Fibroblast of the conjunctiva (primary cell): ENCODE measurements at places on chromosomes 5 and 9.
A peak's percentile ranks its signal among the peaks of the same experiment; 100 is the strongest.

DNA sequence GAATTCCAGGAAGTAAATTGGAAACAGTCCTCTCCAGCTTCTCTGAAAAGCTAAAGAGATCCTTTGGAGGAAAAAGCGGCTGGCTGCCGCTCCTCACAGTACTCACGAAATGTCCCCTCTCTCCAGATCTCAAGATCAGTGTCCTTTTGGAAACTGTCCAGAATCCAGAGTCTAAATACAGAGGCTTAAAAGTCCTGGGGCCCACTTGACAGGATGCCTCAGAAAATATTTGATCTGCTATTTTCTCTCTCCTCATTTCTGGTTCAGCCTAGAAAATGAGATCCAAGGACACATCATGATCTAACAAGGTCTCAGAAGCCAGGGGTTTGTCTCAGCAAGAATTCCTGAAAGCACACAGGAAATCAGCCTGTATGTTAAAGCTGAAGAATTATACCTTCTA, 7.2 kb downstream of the C1QTNF2 start:
- DNase-seq: no peak

DNA sequence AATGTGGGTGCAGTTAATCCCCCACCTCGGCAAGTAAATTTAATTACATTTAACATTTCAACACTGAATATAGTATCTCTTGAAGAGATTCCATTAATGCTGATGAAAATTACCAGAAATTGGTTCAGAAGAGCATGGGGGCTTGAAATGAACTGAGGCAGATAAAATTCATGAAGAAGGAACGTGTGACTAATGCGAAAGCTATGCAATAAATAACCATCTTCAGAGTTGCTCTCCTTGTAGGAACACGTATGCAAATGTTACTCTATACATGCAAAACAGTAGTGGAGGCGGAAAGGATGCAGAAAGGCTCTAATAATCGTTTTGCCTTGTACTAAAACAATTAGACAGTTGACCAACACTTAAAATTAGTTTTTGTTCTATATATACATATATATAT, 320.2 kb downstream of the CTNND2 start:
- DNase-seq: no peak

- DNase-seq: peak; percentile 79
Observed at GRCh38 chr5:68343421-68343826, 127.9 kb downstream of the PIK3R1 start.

GRCh38 chr5:122844910-122845228, 544 bp upstream of the SNX24 start:
- DNase-seq: no peak

DNA sequence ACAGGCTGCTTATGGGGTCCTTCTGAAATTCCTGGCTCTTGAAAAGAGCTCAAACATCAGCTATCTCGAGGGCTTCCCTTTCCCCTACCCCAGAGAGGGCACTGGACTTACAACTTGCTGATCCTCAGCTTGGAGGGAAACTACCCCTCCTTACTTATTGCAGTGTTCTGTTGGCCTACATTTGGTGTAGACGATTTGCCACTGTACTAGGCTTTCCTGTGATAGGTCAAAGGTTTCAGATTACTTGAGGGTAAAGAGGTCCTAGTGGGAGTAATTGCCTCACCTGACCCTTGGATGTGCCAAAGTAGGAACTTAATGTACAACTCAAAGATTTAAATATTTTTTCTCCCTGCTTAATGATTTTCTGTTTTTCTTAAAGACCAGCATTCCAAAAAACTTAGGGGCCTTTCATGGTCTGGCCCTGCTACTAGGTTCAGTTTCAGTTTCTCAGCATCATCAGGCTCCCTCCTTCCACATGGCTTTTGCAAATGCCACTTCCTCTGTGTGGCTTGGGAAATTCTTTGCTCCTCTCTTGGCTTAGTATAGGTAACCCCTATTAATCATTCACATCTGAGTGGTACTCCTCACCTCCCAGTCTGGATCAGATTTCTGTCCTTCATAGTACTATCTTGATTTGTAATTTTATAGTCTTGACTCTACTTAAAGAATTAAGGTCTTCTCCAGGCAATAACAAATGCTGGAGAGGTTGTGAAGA, 32.4 kb downstream of the CYSTM1 start:
- no peak for DNase-seq

DNA sequence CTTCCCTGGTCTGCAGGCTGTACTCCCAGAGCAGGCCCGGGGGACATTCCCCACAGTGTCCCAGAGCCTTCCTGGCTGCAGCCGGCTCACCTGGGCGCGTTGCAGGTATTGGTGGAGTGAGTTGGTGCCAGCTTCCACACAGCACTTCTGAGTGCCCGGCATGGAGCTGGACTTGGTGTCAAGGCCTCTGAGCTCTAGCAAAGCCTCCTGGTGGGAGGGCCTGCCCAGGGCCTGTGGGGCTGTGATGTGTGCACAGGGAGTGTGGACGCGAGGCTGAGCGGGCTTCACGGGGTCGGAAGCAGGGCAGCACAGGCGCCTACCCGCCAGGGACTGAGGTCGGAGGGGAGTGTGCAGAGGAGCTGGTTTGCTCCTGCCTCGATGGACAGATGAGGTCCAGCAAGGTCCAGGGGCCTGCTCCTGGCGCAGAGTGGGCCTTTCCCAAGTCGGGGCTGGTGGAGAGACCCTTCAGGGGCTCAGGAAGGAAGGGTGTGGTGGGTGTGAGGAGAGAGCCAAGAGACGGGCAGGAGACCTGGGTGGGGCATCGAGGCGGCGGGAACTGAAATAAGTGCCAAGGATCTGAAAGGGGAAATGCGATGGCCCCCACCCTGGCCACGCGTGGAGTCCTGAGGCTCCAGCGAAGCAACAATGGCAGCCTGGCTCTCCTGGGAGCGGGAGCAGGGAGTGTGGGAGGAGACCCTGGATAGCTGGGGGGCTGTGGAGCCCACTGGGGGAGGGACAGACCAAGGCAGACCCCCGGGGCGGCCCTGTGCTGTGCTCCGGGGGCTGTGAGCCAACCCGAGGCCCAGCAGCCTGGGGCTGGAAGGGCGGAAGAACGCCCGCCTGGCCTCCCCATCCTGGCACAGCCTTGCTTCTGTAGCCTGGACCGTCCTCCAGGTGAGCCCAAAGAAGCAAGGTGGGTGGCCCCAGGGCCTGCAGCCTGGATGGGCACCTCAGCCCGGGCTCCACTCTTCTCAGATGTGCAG, 78.4 kb downstream of the RXRA start:
- no peak for DNase-seq

GRCh38 chr5:64665243-64665642, 25.1 kb upstream of the SHISAL2B start:
- no peak for DNase-seq

DNA sequence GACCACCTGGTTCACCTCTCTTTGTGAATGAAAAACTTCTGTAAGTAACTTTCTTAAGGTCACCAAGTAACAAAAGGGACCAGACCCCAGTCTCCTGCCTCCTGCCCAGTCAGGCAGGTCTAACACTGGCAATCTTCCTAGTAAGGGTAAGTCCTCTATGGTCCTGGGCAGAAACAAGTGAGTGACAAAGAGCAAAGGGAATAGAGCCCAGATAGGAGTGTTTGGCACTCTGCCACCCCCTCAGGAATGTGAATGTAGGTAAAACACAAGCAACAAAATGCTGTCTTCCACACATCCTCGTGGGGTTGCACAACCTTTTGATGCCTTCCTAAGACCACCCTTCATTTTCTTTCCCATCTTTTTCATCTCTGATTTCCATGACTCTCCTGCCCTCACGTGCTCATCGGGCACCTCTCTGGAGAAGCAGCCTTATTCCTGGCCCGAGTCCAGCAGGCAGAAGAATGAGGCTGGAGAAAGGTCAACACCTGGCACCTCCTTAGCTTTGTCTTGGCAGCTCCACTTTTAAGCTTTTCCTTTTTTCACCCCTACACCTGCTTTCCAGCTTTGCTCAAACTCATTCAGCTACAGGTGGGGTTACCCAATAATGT, 90.2 kb upstream of the LHFPL2 start:
- no peak for DNase-seq

DNA sequence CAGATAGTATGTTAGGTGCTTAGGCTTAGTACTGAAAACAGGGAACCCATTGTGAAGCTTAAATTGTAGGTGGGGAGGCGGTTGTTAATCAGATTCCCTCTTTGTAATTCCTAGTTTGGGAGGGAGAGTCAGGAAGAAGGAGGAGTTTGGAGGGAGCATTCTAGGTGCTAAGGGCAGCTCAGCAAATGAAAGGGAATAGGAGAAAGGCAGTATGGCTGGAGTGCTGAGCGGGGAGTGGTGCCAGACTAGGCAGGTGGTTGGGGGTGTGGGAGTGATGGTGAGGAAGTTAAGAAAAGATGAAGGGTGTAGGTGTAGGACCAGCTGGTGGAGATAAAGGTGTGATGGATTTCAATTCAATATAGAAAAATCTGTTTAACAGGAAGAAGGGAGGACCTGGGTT, 11.1 kb upstream of the GARNL3 start:
- no peak for DNase-seq

- peak; percentile 41 for DNase-seq
Observed at GRCh38 chr5:124660229-124661093, 86.0 kb downstream of the ZNF608 start.

- DNase-seq: no peak
Observed at GRCh38 chr5:73282383-73282782, 109.4 kb downstream of the TMEM174 start.
